ENCODE measurements at places on chromosomes 12 and 14. TPM values are rescaled to one million over a fixed set of nuclear protein-coding genes. Genes with fewer than 3 reads are reported as not detected.
A peak's percentile ranks its signal among the peaks of the same experiment; 100 is the strongest.

DNA sequence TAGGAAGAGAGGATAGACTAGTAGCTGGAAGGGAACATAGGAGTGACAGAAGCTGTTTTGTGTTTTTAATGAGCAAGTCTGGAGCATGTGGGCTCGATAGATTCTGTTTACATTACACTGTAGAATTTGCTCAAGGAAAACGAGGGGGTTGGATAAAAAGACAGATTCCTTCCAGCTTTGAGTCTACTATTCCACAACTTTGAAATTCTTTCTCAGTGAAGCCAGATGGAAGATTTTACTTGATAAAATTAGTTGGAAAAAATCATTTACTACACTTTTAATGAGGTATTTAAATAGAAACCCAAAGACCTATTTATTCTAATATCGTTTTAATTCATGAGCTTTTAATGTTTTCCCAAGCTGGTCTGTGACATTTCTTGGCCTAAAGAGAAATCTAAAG, 19.5 kb upstream of the EPS8 start:
- DNase-seq, result no peak

- DNase-seq, result no peak
Measured at GRCh38 chr14:51867741-51868140, 7.3 kb downstream of the GNG2 start.

DNA sequence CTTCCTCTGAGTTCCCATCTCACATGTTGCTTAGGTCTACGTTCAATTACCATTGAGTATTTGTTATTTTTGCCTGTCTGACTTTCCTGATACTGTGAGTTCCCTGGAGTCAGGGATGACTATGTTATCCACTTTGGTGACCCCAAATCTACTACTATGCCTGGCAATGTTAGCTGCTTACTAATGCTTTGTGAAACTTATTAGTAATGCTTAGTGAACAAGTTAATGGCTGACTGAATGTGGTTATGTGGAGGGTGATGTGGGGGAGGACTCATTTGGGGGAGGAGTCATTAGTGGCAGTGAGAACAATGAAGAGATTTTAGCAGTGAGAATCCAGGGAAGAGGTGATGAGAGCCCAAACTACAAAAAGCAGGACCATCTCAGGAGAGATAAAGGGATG, 121.6 kb downstream of the KTN1 start:
- DNase-seq, result no peak

GRCh38 chr14:89721956-89722355, 232.6 kb downstream of the EFCAB11 start:
- no peak for DNase-seq

- DNase-seq, result peak; percentile 85
Measured at GRCh38 chr12:132153501-132154340, 9.5 kb downstream of the NOC4L start.

- DNase-seq, result no peak
Measured at GRCh38 chr12:91887957-91888356, 257.7 kb downstream of the BTG1 start.

GRCh38 chr12:75856235-75856634, 175.3 kb downstream of the PHLDA1 start:
- no peak for DNase-seq

DNA sequence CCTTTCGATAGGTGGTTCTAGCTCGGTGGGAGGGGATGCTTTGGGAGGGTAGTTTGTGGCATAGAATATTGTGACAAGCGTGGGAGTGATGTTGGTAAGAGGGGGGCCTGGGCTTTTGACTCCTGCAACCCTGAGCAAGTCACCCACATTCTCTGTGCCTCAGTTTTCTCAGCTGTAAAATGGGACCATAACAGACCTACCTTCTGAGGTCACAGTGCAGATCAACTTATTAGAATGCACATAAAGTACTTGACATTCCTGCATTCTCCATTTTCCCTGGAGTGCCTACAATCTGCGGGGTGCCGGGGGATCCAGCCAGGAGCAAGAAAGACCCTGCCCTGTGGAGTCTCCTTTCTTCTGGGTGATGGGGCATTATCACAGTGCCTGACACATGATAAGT, 63.2 kb downstream of the SLC24A4 start:
- no peak for DNase-seq

GRCh38 chr14:105536691-105537579, 10.6 kb downstream of the TMEM121 start:
- DNase-seq, result no peak

GRCh38 chr12:50734409-50735263, 29.3 kb upstream of the ATF1 start:
- DNase-seq, result peak; percentile 71

DNA sequence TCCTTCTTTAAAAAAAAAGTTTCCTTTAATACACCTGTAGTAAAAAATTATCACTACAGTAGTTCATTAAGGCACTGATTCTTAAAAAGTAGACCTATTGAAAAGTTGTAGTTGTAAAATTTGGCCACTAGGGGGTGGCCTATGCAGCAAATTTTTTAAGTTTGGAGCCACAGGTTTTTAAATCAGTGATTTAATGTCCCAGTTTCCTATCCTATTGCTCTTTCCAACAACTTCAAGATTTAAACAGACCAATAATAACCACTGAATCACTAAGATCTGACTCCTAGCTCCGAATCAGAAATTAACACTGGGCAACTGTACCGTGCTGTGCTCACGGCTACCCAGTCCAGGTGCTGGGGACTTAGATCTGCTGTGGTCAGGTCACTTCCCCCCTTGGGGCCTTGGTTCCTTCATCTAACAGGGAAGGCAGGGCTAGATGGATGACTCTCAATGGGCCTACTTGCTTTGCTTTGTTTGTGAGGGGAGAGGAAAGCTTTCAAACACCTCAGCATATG, 279.3 kb downstream of the MED13L start:
- peak; percentile 40 for DNase-seq

DNA sequence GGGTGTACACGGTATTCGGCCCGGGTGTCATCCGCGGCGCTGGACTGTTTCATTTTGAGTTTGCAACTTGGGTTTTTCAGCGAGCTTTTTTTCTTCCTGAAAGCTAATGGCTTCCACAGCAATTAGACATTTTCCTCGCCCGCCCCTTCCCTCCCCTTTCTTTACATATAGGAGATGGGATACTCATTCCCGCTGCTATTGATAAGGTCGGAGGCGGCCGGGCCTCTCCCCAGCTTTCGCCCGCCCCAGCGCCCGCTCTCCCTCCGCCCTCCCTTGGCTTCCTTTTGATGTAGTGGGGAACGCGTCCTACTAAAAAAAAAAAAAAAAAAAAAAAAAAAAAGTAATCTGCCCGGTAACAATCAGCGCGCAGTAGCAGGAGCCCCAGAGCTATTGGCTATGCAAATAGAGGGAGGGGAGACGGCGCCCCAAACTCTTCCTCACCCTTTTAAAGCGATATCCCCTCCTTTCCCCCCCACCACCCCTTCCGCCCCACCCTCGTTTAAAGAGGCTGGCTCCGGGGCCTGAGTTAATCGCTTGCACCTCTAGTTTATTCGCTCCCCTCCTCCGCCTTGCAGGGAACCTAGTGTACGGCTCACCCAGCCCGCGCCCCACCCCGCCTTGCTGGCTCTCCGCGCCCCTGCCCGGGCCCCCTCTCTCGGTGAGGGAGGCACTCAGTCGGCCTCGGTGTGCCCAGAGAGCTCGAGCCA, 1.7 kb upstream of the CCND2 start:
- peak; percentile 39 for DNase-seq

DNA sequence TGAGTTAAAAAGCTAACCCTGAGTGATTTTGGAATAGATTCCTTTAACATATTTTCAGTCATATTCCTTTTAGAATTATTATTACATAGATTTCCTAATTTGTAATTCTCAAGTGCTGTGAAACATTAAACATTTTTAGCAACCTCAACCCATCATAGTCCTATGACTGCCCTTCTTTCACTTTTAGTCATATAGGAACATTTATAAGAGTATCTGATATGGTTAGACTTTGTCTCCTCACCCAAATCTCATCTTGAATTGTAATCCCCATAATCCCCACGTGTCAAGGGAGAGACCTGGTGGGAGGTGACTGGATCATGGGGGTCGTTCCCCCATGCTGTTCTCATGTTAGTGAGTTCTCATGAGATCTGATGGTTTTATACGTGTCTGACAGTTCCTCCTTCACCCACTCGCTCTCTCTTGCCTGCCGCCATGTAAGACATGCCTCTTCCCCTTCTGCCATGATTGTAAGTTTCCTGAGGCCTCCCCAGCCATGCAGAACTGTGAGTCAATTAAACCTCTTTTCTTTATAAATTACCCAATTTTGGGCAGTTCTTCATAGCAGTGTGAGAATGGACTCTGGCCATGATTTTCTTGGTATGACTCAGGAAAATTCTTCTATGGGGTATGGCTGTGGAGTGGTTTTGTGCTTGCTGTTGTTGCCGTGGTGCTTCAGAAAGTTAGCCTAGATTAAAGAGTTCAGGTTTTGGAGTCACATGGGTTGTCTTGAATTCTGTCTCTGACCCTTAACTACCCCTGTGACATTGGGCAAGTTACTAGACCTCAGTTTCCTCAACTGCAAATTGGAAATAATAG, 83.9 kb downstream of the FUT8 start:
- DNase-seq, result no peak

DNA sequence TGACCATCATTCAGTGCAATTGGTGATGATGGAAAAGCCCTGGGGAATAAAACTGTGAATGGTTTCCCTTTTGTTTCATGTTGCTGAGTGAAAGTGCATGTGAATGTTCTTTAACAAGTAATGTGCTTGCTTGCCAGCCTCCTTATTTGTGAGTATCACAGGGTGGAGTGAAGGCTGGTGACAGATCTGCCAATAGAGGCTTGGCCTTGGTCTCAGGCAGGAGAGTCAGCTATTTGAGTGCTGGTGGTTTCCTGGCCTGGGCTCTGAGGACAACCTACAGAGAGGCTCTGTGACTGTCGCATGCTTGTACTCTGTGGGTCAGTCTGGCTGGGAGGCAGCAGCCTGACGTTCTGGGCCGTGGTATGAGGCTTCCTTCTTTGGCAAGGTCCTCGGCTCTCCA, 20.7 kb downstream of the KRT85 start:
- DNase-seq, result no peak

- no peak for DNase-seq
Measured at GRCh38 chr12:113239288-113239771, 18.1 kb downstream of the TPCN1 start.

DNA sequence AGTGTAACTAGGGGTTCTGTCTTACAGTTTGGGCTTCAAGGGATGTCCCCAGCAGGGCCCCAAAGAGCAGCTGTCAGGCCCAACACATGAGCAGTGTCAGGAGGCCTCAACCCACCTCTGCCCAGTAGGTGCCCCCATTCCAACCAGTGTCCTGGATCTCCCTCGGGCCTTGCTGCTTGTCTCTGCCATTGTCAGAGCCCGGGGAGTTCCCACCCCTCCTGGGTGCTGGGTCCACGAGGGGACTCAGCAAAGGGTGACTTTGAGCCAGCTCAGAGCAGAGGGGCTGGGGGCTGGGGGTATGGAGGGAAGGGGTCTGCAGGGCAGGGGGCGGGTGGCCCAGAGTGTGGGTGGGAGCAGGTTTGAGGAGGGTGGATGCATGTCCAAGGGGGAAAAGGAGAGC, 18.0 kb upstream of the BEGAIN start:
- DNase-seq, result no peak

DNA sequence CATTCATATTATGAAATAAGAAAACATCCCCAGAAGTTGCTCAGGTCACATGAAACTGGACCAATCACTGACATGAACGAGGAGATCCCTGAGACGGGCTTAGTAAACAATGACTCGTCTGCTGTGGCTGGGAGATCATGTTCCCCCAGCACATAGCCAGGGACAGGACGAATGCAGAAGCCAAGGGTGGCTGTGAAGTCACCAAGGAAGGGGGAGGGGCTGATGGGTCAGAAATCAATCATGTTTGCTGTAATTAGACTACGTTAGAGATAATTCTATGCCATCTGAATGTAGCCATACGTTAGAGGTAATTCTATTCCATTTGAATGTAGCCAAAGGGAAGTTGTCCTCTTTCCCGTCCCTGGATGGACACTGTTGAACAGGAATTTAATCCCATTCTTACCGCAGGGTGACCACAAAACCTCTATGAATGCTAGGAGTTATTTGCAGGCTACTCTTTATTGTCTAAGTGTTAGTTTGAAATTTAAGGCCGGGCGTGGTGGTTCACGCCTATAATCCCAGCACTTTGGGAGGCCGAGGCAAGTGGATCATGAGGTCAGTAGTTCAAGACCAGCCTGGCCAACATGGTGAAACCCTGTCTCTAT, 332.9 kb downstream of the TMEM132D start:
- no peak for DNase-seq

GRCh38 chr12:45427042-45427441, 211.1 kb downstream of the ANO6 start:
- no peak for DNase-seq

GRCh38 chr12:120939523-120939922, 35.4 kb upstream of the SPPL3 start:
- DNase-seq, result no peak

GRCh38 chr14:55752580-55753390, 172.8 kb downstream of the KTN1 start:
- DNase-seq, result no peak

DNA sequence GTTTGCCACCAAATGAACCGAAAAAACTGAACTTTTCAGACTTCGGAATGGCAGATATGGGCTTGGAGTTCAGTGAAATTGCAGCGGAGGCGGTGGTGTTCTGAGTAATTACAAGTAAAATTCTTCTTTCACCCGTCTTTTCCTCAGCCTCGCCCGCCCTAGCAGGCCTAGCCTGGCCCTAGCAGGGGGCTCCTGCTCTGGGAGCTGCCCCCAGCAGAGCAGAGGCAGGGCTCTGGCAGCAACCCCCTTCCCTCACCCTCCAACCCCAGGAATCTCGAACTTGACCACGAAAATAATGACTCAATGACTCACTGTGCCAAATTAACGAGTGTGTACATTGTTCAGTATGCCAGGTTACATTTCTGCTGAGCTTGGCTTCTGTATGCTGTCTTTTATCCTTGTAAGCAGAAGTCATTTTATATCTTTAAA, 1.1 kb downstream of the PAPLN start:
- DNase-seq, result no peak

- no peak for DNase-seq
Measured at GRCh38 chr12:58455136-58455535, 465.2 kb downstream of the LRIG3 start.

GRCh38 chr14:104196461-104197140, 58.2 kb downstream of the KIF26A start:
- no peak for DNase-seq

GRCh38 chr14:91310606-91311283, 66.2 kb upstream of the GPR68 start:
- DNase-seq, result no peak

CCNK gene
- 45.5 TPM for total RNA-seq

OR4E2 gene
- not detected for total RNA-seq

KRT78 gene
- total RNA-seq, result not detected

MANSC1 gene
- 2.4 TPM for total RNA-seq

CAPS2 gene
- 32.8 TPM for total RNA-seq

B4GALNT1 gene
- total RNA-seq, result 36.3 TPM

NOVA1 gene
- total RNA-seq, result 132 TPM

TOMM20L gene
- total RNA-seq, result not detected

ITGB7 gene
- total RNA-seq, result not detected

DNAAF2 gene
- 12.7 TPM for total RNA-seq

AICDA gene
- total RNA-seq, result not detected

CNPY2 gene
- 40.0 TPM for total RNA-seq

RNASE7 gene
- total RNA-seq, result not detected

PLCZ1 gene
- total RNA-seq, result 0.82 TPM

SRRM4 gene
- total RNA-seq, result 11.8 TPM

CABP1 gene
- 3.3 TPM for total RNA-seq

TBPL2 gene
- total RNA-seq, result not detected
